Immature natural killer cell (primary cell): ENCODE measurements at places on chromosomes 1 and 21.

GRCh38 chr21:25342816-25343215, 264.5 kb downstream of the MRPL39 start:
- no peak for DNase-seq

- no peak for DNase-seq
Observed at GRCh38 chr1:110328700-110329099, 10.5 kb upstream of the RBM15 start.

- DNase-seq: no peak
Observed at GRCh38 chr1:42933060-42933586, 25.5 kb downstream of the SLC2A1 start.

DNA sequence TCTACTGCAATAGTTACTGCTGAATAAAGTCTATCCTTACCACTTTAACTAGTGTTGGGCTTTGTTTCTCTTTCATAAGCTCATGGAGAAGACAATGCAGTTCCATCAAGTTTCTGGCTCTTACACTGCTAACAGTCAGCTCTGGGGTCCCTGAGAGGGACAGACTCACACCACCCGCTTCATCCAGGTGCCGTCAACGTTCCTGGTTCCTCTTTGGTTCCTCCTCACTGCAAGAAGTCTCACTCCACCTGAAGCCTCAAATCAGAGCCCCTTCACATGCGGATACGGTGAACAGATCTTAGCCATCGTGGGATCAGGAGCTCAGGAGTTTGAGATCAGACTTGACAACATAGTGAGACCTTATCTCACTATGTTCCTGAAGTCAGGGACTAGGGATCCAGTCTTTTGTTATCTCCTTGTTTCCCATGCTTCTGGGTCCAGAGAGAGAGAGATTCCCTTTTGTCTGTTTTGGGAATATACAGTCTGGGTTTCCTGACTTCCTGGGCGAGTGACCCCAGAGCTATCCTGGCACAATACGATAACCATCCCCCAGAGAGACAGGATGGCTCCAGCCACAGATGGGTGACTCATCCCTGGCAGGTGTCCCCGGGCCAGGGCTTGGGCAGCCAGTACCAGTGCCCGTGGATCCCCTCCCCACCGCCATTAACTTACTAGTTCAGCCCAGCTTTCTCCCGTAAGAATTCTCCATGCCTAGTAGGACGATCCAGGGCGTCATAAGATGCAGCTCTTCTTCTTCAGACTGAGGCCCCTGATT, 14.3 kb upstream of the PCP4 start:
- no peak for DNase-seq

- no peak for DNase-seq
Observed at GRCh38 chr1:152735648-152736047, 22.2 kb upstream of the KPRP start.

- DNase-seq: no peak
Observed at GRCh38 chr1:183349201-183349711, 68.9 kb downstream of the NMNAT2 start.

GRCh38 chr1:85708829-85709227, 595 bp upstream of the ZNHIT6 start:
- no peak for DNase-seq

GRCh38 chr1:6019166-6019845, 26.4 kb upstream of the KCNAB2 start:
- no peak for DNase-seq

GRCh38 chr1:223702735-223703667, 9.3 kb upstream of the CAPN2 start:
- no peak for DNase-seq

- no peak for DNase-seq
Observed at GRCh38 chr1:222817529-222817928, 2.7 kb downstream of the DISP1 start.

DNA sequence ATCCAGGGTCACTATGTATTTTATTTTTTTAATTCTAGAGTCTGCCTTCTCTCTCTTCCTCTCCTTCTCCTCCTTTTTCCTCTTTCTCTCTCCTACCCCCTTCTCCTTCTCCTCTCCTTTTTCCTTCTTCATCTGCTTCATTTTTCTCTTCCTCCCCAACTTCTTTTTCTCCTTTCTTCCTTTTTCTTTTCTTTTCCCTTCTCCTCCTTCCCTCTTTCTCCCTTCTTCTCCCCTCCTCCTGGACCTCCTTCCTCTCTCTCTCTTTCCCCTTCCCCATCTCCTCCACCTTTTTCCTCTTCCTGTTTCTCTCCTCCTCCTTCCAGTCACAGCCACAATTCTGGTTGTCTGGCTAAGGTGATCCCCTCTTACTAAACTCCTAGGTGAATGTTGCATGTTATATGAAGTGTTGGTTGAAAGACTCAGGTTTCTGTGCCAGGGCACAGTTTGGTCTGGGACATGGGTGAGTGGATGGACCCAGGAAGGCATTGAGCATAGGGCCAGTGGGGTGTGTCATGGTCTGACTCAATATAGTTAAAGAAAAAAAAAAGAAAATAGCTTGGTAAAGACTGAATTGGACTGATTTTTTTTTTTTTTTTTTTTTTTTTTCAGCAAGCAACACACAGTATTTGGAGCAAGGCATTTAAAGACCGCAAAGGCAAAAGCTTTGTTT, 266.9 kb downstream of the TGFB2 start:
- DNase-seq: no peak

GRCh38 chr1:58939666-58940370, 156.0 kb upstream of the JUN start:
- no peak for DNase-seq

- no peak for DNase-seq
Observed at GRCh38 chr21:34830386-34831170, 161.8 kb downstream of the CLIC6 start.

DNA sequence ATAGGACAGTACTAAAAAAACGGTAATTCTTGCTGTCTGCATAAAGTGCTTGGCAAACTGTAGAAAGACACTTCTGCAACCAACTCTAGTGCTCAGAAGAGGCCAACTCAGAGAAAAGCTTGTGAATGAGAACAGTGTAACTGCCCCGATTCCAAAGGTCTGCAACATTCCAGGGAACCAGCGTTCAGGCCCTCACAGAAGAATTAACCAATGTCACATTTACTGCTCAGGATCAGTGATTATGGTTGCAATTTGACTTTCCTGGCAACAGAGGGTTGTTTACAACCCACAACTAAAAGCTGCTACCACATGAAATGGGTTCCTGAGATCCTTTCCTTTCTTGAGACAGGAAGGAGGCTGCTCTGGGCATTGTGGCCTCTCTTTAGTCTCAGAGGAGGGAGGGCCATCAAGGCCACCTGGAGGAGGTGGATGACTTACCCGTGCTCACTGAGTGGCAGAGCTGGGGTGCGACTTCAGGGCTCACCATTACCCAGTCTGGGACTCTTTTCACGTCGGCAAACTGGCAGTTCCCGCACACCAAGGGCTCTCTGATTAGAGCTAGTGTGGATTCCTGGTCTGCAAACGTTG, 15.3 kb downstream of the SRSF4 start:
- no peak for DNase-seq

DNA sequence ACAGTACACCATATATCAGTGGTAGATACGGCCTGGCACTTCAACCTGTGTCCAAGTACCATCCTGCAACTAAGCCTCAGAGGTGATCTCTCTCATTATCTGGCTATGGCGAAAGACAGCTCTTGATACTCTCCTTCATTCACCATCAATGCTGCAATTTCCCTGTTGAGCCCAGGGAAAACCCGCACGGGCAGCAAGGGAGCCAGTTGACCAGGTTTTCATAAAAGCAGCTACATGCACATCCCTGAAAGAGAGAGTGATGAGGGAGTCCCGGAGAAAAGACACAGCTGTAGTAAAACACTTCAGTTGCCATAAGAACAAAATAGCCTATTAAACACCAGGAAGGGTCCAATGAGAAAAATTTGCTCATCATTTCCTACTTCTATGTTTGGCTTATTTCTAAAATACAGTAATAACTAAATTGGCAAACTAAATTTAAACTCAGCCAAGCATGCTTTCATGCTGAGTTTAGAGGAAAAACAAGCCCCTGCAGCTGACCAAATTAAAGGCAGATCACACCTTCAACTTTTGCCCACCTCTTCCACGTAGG, 68.3 kb downstream of the CAPZB start:
- DNase-seq: no peak

GRCh38 chr1:220685879-220686278, 4.3 kb upstream of the C1orf115 start:
- DNase-seq: no peak

GRCh38 chr21:32036756-32037155, 163.9 kb downstream of the HUNK start:
- no peak for DNase-seq

- DNase-seq: no peak
Observed at GRCh38 chr1:48560577-48560976, 88.6 kb upstream of the SPATA6 start.

GRCh38 chr1:30694280-30695175, 28.9 kb downstream of the MATN1 start:
- no peak for DNase-seq

- DNase-seq: no peak
Observed at GRCh38 chr1:85142753-85143152, 58.1 kb downstream of the SYDE2 start.

DNA sequence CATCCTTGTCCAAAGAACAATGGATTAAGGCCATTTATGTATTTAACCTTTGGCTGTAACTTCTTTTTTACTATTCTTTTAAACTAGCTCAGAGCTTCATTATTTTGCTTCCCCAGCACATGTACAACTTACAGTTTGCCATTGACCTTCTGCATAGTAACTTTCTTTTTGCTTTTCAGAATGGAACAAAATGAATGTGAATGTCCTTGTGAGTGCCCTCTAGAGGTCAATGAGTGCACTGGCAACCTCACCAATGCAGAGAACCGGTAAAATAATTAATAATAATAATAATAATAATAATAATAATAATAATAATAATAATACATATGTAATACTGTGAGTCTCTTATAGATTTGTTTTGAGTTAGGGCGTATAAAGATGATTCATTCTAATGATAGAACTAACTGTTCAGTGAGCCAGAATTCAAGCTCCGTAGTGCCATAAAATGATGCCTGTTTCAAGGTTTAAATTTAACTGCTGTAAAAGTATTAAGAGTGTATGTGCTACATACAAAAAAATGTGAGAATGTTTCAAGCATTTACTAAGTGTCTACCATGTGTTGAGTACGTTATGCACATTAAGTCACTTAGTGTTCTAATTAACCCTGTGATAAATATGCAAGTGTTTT, 69.0 kb upstream of the RAVER2 start:
- no peak for DNase-seq

GRCh38 chr1:247407180-247407616, 8.8 kb upstream of the NLRP3 start:
- peak; percentile 47 for DNase-seq

GRCh38 chr1:65255035-65255655, 54.2 kb upstream of the DNAJC6 start:
- DNase-seq: no peak

DNA sequence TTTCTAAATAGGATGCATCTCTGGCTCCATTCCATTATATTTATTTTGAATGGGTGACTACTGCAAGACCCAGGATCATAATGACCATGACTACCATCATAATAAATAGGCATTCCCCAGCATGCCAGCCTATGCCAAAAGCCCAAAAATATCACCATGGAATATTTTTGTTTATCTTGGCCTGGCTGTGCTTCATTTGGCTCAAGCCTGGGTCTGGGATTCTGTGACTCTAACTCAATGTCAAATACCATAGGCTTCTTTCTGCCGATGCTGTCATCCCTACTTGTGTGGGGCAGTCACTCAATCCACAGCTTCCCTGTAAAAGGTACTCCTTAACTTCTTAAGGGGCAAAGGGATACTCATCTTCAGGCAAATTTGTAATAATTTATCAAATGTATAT, 66.6 kb downstream of the DIRAS3 start:
- no peak for DNase-seq
